ENCODE measurements at places on chromosomes 7 and 10.

DNA sequence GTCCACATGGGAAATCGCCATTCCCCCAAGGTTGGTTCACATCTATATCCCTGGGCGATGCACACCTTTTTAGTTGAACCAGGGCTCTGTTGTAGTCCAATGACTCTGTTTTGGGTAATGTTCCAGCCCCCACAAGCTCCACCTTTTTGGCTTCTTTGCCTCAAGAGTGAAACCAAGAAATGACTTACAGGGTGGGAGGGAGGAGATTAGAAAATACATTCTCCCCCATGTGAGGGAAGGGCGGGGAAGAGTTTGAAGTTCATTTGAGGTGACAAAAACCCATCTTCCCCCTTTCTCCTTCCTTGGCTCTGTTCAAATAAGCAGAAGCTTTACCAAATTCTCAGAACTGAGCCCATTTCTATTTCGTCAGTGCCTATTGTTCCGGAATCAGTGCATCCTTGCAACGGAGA is 82.8 kb downstream of the GATA3 start:
- no peak for DNase-seq

DNA sequence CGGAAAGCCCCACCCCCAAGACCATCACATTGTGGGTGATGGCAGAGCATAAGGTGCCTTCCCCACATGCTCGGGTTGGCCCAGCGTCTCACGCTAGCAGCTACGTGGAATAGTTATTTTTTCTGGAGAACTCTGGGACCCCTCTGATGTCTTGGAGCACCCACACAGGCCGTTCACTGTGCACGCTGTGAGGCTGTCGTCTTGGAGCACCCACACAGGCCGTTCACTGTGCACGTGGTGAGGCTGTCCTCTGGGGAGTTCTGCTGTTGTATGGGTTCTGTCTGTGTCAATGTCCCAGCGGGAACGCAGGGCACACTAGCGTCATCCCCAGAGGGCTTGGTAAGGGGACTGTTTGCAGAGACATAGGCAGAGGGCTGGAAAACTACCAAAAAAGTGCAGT is 38.8 kb upstream of the FAM20C start:
- DNase-seq: no peak

- DNase-seq: no peak
These were observed 159.4 kb upstream of the COBL start for GRCh38 chr7:51476026-51476425.

DNA sequence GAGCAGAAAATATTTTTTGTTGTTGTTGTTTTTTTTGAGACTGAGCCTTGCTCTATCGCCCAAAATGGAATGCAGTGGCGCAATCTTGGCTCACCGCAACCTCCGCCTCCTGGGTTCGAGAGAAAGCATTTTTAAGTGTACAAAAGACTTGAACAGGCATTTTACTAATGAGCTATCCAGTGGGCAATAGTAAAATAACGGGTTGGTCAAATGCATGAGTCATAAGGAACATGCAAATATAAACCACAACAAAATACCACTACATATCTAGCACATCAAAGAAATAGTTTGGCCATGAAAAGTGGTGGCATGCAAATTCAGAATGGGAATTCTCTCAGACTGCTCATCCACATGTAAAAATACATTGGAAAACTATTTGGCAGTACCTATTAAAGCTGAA is 71.7 kb upstream of the TMEM106B start:
- no peak for DNase-seq

DNA sequence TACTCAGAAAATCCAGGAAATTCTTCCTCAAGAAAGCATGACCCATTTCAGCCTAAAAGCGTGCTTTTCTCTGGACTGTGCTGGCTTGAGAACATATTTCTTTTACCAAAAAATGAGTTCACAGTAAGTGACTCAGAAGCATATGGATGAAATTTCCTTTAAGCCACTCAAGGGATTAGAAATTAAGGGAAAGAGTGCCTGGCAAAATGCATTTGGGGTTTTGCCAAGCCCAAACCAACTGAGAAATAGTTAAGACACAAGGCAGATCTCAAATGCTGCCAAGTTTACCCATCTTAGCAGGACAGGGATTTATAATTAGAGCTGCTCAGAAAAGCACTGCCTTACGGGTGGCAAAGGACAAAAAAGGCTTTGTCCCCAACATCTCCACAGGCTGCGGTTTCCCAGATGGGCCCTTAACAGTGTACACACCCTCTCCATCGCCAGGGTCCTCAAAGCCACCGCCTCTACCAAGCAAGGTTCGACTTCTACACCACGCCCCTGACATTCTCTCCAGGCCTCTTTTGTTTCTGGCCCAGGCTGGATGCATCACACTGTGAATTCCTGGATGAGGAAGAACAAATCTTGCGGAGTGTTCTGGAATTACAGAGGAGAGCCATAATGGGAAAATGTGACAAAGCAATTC is 30.1 kb upstream of the CDHR3 start:
- DNase-seq: no peak

DNA sequence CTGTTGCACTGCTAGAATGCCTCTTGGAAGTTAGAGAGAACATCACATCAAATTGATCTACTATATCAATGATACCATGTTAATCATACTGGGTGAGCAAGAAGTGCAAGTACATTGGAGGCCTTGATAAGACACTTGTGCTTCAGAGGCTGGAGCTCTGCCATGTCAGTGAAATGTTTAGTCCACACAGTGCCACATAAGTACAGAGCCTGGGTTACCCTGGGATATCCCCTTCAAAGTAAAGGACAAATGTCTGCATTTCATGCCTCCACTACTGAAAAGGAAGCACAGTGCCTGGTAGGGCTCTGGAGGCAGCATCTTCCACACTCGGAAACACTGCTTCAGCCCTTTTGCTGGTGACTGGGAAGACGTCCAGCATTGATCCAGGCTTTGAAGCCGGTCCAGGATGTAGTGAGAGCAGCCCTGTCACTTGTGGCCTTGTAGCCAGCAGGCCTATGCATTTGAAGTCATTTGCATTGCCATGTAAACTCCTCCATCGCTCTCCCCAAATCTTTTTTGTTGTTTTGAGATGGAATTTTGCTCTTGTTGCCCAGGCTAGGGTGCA is 15.7 kb upstream of the STN1 start:
- DNase-seq: no peak

GRCh38 chr7:20393616-20394015 is 62.9 kb downstream of the ITGB8 start:
- DNase-seq: no peak

GRCh38 chr7:121107923-121108498 is 119.5 kb downstream of the CPED1 start:
- DNase-seq: peak; percentile 77

DNA sequence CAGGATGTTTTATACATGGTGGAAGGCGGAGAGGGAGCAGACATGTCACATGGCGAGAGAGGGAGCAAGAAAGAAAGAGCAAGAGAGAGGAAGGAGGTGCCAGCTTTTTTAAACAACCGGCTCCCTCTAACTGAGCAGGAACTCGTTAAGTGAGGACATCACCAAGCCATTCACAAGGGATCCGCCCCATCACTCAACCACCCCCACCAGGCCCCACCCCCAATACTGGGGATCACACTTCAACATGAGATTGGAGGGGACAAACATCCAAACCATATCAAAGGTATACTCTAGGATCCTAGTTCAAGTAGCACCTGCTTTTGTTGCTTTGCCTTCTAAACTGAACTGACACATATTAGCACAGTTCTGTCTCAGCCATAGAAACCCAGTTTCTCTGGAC is 141.9 kb upstream of the KLF14 start:
- no peak for DNase-seq

- no peak for DNase-seq
These were observed 47.5 kb downstream of the PODXL start for GRCh38 chr7:131508754-131509486.

DNA sequence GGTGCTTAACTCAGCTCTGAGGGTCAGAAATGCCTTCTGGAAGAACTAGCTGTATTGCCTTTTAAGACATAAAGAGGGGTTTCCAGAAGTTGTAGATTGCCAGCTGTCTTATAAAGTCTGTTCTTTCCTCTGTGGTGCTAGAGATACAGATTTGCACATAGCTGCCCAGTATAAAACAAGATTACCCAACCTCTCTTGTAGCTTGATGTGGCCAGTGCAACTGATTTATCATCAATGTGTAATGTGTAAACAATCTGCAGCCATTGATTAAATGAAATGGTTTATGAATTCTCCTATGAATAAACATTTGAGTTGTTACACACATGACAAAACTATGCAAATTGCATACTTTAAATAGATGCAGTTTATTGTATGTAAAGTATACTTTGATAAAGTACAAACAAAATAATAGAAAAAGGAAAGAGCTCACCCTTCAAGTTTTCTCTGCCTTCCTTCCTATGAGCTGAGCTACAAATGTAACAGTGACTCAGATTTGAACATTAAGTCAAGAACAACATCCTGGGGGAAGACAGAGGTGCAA is 195.2 kb downstream of the TMEM26 start:
- no peak for DNase-seq

- peak; percentile 76 for DNase-seq
These were observed 3.1 kb upstream of the SLC18A3 start for GRCh38 chr10:49606981-49607535.

DNA sequence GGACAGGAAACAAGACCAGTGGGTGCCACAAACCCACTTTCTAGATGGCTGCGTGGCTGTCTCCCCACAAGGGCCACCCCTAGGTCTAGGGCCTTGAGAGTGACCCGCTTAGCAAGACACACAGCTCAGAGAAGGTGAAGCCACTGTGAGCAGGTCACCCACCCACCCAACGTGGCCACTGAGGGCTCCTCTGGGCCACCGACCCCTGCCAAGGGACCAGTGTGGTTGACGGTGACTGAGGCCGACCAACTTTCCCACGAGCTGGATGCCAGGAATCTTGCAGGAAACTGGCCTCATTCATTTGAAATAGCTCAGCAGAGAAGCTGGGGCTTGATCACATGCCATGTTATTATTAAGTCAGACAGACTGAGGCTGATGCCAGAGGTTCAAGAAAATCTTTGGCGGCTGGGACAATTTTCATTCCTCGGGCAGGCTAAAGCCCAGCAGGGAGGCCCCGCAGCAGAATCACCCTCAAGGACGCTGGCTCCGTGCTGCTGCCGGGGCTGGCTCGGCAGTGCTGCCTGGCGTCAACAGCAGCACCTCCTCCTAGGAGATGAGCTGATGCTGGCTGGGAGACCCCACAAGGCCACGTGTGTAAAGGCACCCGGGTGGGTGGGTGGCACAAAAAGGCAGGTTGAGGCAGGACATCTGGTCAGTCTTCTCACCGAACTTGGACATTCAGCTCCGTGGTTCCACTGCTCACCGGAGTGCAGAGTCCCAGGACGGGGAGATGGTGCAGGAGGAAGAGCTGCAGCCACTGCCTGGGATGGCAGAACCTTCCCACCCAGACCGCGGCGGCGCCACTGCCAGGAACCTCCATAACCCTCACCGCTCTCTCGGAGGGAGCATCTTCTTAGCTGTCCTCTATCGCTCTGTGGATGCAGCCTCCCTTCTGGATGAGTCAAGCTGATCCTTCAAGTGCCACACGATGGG is 57.8 kb downstream of the ZRANB1 start:
- no peak for DNase-seq

- DNase-seq: no peak
These were observed 34.0 kb upstream of the TMEM273 start for GRCh38 chr10:49222170-49222569.

- DNase-seq: no peak
These were observed 30.7 kb downstream of the ACSL5 start for GRCh38 chr10:112404617-112405016.

DNA sequence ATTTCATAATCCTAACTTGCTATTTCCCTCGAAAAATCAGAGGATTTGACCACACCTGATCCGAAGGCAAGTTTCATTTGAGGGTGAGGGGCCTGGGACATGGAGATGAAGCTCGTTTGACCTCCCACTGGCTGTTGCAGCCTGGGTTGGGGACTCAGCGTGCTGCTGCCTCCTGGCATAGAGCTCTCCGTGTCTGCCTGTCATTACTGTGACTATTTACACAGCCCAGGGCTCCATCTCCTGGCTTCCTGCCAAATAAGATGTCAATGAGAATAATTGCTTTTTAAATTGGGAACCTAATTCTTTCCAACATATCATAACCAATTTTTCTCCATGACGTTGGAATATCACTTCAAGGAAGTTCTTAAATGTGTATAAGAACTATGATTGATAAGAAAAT is 139.3 kb upstream of the COBL start:
- DNase-seq: no peak

DNA sequence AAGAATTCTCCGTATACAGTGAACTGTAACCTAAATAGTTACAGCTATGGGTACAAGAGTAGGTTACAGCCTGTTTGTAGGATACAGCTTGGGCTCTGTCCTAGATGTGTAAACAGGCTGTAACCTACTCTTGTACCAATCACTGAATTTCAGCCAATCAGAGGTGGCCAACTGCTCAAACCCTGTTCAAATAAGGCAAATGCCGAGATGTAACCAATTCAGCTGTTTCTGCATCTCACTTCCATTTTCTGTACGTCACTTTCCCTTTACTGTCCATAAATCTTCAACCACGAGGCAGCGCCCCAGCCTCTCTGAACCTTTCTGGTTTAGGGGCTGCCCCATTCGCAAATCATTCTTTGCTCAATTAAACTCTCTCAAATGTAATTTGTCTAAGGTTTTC is 8.3 kb upstream of the MMP21 start:
- no peak for DNase-seq

DNA sequence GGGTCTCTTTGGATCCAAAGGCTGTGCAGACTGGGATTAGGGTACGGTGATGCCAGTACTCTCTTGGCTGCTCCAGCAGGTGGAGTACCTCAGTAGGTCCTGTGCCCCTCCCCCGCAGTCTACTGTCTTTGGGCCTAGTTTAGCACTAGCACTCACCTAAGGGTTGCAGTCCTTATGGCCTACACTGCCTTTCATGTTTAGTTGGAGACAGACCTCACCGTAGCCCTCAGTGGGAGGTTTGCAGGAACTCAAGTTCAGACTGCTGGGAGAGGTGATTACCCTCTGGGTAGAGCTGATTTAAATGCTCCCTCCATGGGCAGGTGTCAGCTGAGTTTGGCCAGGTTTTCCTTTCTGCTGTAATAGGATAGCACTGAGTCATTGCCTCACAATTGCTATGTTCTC is 210.8 kb upstream of the TMEM196 start:
- DNase-seq: no peak

DNA sequence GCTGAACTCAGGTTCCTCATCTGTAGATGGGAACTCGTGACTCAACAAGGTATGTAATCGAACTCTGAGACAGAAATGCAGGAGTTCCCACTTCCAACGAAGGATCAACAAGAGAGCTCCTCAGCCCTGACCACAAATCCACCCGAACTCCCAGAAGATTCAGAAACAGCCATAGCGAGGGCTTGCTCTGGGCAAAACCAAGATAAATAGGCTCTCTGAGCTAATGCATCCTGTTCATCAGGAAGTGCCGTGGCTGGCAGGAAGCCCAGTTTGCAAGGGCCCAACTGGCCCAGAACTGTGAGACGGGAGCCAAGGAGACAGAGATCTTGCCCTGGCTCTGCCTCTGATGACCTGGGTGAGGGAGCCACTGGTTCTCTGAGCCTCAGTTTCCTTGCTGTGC is 141.7 kb upstream of the PFKP start:
- no peak for DNase-seq

- DNase-seq: peak; percentile 91
These were observed 997 bp upstream of the LDB1 start for GRCh38 chr10:102120991-102121738.

GRCh38 chr7:1769286-1770200 is 99.5 kb downstream of the ELFN1 start:
- no peak for DNase-seq
